ENCODE measurements at places on chromosomes 6 and 20.

GRCh38 chr6:157666729-157667128 is 156.3 kb upstream of the SNX9 start:
- DNase-seq = no peak

- no peak for DNase-seq
Measured at GRCh38 chr6:170018936-170019817, 267.8 kb downstream of the ERMARD start.

DNA sequence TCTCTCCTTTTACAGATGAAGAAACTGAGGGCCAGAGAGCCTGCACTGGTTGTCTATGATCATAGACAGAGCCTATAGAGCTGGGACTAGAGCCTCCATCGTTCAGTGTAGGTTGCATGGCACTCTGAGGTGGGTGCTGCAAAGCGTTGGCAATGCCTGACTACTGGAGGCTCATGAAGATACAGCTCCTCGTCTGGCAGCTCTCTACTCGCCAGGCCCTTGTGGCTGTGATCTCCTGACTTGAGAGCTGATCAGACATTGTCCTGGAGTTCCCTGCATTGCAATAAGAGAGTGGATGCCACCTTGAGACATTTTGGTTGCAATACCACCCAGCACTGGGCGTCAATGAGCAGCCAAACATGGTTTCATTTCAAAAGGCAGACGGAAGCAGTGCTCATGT is 270.1 kb upstream of the ARID1B start:
- no peak for DNase-seq

DNA sequence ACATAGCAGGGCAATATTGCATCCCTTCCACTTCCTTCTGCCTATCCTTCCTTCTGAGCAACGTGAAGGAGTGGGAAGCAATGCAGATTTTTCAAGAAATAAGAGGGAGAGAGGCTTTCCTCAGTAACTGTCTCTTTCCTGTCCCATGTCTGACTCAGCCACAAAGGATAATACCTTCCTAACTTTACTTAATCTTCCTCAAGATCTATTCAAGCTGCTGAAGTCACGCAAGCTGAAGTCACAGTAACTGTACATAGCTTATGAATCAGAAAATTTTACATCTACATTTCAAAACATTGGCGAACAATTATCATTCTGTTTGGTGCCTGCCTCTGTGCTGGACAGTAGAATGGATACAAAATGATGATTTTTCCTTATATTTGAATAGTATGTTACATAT is 86.4 kb upstream of the POU3F2 start:
- peak; percentile 46 for DNase-seq

DNA sequence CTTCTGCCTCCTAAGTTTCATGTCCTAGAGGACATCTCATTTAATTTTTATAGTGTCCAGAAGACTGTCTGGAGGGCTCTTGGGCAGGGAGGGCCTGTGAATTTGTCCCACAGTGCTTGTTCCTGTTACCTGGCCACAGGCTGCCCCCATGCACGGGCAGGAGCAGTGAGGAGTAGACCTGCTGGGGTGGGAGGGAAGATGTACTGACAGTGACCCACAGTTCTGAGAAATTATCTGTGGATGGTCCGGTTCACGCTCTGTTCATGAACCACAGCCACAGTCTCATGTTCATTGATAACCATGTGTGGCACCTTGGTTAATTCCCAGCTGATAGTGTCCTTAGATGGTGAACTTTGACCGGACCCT is 18.8 kb upstream of the ZNF831 start:
- DNase-seq = no peak

DNA sequence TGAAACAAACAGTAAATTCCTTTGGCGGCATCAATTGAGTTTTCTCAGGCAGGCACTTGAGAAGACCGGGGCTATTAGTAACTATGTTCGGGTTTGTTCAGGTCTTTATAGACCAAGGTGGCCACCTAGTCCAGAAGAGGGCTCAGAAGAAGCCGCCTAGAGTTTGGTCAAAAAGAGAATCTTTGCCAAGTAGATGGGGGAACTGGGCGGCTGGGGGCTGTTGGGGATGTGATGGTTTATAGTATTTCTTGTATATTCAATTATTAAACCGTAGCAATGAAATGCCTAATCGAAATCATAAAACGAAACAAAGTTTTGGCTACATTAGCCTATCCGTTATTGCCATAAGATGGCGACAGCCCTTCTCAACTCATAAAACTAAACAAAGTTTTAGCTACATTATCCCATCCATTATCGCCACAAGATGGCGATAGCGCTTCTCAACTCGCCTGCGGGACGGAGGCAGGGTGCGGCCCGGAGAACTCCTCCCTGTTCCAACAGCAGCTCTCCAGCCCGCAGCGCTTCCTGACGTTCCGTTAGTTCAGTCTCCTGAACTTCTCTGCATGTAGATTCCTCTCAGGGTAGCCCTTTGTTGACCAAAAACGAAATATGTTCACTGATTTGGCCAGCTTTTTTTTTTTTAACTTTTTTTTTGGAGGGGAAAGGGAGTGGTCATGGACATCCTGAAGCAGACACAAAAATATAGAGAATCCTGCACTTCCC is 120.5 kb upstream of the PRSS16 start:
- peak; percentile 91 for DNase-seq

DNA sequence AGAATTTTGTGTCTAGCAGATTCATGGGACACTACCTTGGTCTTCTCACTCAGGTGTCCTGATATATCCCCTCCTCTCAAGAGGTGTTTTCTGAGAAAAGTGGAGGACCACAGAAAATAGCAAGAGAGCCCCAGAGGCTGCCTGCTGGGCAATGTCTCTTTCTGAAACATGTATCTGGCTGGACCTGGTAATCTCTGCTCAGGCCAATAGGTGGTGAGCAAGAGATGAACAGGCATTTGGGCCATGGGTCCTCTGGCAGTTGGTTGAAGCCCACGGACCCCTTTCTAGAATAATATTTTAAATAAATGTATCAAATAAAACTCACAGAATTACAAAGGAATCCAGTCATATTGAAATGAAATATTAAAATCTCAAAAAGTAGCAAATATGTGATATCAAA is 8.8 kb upstream of the THBD start:
- no peak for DNase-seq

GRCh38 chr20:51715163-51715855 is 52.9 kb downstream of the ATP9A start:
- DNase-seq = no peak

- DNase-seq = no peak
Measured at GRCh38 chr6:38799529-38800184, 84.5 kb downstream of the DNAH8 start.

DNA sequence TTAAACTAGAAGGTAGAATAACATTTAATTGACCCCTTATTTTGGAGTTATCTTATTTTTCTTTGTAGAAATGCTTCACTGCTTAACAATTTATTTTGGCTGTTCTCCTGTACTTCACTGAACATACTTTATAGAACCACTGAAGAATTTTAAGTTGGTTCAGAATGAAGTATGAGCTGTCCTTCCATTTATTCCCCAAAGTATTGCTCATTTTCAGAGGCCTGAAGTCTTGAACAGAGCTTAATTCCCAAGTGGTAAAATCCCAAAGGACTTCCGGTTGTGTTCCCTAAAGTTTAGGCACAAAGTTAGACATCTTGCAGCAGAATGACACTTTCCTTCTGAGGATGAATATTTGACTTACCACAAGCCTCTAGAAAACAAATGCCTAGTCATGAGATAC is 233.3 kb downstream of the TINAG start:
- DNase-seq = peak; percentile 40

DNA sequence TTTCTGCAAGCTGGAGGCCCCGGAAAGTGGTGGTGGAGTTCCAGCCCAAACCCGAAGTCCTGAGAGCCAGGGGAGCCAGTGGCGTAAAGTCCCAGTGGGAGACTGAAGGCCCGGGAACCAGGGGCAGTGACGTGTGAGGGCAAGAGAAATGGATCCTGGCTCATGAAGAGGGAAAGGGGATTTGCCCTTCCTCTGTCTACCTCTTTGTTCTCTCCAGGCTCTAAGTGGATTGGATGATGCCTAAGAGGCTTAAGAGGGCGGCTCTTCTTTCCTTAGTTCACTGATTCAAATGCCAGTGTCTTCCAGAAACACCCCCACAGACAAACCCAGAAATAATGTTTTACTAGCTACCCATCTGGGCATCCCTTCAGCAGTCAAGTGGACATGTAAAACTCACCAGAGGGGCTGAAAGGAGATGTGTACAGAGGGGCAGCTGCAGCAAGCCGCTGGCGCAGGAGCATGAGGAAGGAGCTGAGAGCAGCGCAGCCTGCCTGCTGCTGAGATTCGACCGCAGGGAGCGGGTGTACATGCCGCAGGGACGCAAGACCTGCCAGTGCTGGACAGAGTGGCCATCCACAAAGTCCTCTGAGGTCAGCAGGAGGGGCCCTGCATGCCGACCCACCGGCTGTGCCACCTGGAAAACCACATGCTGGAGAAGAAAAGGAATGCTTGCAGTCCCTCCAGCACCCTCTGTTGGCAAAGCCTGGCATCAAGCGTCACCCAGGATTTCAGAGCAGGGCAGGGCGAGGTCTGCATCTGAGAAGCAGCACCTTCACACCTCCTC is 29.5 kb downstream of the CDYL start:
- peak; percentile 42 for DNase-seq

DNA sequence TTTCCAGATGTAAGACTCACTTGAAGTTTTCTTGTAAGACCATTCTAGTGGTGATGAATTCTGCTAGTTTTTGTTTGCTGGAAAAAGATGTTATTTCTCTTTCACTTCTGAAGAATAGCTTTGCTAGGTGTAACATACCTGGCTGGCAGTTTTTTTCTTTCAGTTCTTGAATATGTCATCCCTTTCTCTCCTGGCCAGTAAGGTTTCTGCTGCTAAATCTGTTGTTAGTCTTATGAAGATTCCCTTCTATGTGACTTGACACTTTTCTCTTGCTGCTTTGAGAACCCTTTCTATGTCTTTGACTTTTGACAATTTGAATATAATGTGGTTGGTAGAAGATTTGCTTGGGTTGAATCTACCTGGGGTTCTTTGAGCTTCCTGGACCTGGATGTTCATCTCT is 314.7 kb upstream of the NOX3 start:
- no peak for DNase-seq

GRCh38 chr6:45477790-45478189 is 100.1 kb upstream of the SUPT3H start:
- DNase-seq = no peak

DNA sequence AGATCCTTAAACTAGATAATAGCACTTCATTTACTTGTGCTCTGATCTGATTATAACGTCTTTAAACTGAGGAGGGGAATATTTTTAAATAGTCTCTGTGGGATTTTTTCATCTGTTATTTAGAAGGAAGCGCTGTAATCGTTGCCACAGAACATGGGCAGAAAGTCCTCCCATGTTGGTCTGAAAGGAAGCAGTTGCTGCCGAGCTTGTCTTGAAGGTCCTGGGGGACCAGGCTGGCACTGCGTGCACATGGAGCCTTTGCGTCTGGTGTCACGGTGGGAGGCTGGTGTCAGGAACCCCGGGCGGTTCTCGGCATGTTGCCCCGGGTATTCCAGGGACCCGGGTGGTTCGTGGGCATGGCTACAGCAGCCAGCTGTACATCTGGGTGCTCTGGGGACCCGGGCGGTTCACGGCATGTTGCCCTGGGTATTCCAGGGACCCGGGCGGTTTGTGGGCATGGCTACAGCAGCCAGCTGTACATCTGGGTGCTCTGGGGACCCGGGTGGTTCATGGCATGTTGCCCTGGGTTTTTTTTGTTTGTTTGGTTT is 11.5 kb downstream of the TPD52L2 start:
- DNase-seq = no peak

DNA sequence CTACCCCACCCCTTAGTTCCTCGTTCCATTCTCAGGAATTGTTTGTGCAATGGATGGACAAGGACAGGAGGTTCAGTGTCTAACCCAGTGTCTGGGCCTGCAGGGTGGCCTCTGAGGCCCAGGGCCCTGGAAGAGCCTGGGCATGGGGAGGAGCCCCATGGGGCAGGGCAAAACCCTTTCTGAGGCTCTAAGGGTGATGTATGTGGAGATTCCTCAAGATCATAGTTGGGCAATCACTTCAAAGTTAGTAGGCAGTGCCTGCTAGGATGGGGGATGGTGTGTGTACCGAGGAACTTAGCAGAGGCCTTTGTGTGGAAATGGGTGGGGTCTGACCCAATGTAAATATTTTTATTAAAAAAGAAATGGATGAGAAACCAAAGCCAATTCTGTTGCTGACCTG is 6.7 kb upstream of the C2 start:
- no peak for DNase-seq

GRCh38 chr20:3559637-3560036 is 88.8 kb downstream of the ATRN start:
- no peak for DNase-seq
